Stimulated activated CD8-positive, alpha-beta memory T cell treated with anti-CD3 and anti-CD28 coated beads, Interleukin-2, amount 100 ng/mL, for 1 hour (primary cell): ENCODE measurements at places on chromosomes 5 and 9.

DNA sequence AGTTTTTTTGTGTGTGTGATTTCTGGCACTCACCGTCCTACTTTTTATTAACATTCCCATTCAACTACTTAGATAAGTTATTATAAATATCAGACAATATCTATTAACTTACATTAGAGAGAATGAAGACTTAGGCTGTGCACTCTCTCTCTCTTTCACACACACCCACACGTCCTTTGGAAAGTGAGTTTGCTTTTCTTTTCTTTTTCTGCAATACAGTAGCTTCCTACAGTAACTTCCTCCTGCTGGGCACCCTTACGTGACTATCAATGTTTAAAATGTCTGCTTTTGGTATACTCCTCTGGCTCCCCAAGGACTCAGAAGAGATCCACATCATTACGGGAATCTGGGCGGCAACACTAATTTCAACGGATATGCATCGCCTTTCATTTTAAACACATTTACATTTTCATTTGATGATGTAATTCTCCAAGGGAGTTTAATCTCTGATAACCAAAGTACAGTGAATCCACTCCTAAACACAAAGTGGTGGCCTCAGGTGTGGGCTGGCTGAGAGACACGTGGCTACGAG is 179.5 kb downstream of the MAPKAP1 start:
- DNase-seq: no peak

GRCh38 chr9:20507431-20507830 is 114.9 kb downstream of the MLLT3 start:
- DNase-seq: no peak

GRCh38 chr9:7976167-7976755 is 176.7 kb upstream of the DMAC1 start:
- DNase-seq: peak; percentile 24

DNA sequence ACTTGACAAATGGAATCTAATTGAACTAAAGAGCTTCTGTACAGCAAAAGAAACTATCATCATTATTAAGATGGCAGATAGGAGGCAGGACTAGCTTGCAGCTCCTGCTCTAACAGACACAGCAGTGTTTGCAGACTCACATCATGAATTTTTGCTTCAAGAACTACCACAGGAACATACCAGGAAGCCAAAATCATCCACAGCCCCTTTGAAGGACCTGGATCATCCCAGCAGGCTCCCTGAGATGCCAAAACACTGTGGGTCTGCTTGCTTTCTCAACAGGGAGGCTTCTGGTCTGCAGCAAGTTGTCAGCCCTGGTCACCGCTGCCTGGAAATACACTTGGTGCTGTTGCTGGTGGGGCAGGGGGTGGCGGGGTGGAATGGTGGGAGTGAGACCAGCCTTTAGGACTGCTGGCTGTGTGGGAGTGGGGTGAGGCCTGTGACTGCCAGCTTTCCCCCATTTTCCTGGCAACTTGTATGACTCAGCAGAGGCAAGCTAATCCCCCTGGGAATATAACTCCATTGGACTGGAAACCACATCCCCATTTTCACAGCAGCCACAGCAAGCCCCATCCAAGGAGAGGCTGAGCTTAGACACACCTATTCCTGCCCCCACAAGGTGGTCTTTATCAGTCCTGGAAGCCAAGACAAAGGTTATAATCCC is 533.8 kb upstream of the CYLC2 start:
- DNase-seq: no peak

DNA sequence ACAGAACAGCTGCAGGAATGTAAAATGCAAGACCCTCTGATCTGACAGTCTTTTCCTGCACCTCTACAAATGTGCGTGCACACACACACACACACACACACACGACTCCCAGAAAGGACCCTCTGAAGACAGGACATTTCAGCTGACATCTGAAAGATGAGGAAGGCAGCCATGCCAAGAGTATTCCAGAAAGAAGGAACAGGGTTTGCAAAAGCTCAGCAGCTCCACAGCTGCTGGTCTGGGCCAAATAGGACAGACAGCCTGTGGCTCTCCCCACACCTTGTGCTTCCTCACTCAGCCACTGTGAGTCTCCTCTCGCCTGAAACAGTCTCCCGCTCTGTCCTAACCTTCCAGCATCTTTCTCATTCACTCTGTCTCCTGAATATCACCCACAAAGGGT is 189.0 kb downstream of the PALM2AKAP2 start:
- no peak for DNase-seq

GRCh38 chr5:25579111-25579510 is 934.3 kb upstream of the CDH10 start:
- DNase-seq: no peak

GRCh38 chr9:77851882-77852595 is 179.6 kb downstream of the GNAQ start:
- DNase-seq: no peak

DNA sequence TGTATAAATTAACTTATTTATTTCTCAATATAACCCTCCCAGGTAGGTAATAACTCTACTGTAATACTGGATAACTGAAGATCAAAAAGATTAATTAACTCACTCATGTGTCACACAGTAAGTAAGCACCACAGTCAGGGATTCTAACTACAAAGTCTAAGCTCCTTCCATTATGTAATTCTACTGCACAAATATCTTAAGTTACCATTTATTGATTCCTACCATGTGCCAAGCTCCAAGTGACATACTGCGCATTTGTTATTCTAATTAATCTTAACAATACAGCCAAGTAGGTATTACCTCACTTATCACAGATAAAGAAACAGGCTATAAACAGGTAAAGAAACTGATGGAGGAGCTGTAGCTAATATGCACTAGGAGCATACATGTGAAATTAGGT is 58.3 kb downstream of the RANBP6 start:
- DNase-seq: no peak

DNA sequence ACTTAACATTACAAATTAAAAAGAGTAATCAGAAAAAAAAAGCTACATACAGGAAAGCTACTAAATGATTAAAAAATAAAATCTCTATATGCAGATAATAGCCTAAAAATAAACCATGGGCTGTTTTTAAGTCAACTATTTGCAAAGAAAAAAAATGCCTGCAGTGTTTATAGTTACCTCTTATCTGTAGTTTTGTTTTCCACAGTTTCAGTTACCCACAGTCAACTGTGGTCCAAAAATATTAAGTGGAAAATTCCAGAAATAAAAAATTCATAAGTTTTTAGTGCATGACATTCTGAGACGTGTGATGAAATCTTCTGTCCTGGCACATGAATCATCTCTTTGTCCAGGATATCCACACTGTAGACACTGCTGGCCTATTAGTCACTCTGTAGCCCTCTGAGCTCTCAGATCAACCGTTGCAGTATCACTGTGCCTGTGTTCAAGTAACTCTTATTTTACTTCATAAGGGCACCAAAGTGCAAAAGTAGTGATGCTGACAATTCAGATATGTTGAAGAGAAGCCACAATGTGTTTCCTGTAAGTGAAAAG is 59.2 kb downstream of the PRELID2 start:
- no peak for DNase-seq

GRCh38 chr5:15377573-15378340 is 122.2 kb upstream of the FBXL7 start:
- DNase-seq: no peak

- DNase-seq: no peak
Measured at GRCh38 chr9:106758911-106759310, 104.1 kb upstream of the ZNF462 start.

DNA sequence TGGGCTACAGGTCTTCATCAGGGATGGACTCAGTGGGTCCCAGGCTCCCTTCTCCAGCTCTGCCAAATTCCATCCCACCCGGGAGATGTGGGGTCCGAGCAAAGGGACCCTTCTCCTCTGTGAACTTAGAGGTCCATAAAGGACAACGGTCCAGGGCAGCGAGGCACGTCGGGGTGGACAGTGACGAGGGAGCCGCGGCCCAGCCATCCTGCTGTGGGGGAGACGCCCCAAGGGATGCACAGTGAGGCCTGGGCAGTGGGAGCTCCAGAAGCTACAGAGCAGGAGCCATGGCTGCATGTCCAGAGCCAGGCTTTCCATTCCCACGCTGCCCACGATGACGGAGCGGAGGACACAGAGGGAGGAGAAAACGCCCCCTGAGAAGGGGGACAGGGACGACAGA is 107.5 kb upstream of the PPP1R26 start:
- no peak for DNase-seq

DNA sequence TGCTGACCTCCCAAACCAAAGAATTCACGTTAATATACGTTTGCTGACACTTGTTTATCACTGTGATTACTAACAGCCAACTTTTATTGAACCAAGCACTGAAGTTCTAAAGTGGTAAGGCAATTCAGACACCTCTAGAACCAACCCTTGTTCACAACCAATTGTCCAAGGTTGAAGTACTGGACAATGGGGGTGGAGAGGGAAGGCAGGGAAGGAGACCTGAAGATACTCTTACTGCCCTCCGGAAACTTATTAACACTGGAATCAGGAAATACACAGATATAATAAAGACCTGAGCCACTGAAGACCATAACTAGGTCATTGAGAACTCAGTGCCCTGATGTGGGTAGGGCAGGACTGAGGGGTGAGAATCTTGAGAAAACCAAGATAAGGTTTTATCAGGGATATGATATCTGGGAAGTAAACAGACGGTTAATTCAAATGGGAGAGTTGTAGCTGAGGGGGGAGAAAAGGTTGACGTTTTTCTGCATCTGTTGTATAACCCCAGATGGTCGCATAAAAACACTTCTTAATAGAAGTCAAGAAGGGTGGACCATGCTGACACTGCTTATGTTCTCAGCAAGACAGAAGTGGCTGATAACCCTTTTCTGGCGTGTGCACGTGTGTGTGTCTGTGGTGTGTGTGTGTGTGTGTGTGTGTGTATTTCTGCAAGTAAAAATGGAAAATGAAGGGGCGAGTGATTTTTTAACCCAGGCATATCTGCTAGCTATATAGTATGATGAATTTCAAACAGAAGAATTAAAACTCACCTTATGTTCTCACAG is 125.9 kb downstream of the LHFPL2 start:
- DNase-seq: no peak

GRCh38 chr9:96080364-96080763 is 204.9 kb downstream of the ERCC6L2 start:
- no peak for DNase-seq

DNA sequence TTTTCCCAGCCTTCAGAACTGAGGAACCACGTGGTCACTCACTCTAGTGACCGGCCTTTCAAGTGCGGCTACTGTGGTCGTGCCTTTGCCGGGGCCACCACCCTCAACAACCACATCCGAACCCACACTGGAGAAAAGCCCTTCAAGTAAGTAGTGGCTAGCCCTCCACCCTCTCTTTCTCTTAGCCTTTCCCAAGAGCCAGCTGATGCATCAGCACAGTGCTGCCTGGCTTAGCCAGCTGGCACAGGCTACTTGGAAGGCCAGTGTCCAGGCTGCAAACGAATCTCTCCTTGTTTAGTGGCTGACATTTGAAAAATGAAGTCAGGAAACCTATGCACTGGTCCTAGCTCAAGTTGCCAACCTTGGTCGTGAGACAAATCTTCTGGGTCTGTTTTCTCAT is 91.1 kb downstream of the PRDM6 start:
- DNase-seq: no peak

DNA sequence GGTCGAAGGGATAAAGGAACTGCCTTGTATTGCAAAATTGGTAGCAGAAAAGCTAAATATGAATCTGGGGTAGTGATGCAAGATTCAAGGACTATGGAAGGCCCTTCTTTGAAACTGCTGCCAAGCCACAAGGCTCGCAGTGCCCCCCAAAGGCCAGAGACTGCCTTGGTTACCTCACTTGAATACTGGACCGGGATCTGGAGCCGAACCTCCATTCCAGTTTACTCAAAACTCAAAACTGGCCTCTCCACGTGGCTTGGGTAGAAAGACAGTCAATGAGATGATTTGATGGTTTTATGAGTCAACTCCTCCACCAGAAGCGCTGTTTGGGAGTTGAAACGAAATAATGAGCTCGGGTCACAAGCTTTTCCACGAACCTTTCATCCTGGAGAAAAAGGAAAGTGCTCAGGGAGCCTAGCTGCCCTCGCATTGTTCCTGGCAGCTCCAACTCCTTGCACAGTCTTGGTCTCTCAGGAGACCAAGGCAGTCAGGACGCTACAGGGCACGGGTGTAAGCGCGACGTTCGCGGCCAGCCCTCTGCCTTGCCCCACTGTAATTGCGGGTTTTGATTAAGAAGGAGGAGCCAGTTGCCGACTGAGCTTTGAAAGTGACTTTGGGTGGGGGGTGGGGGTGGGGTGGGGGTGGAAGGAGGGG is 2.8 kb downstream of the ST8SIA4 start:
- no peak for DNase-seq

- DNase-seq: no peak
Measured at GRCh38 chr9:96299823-96300222, 2.2 kb downstream of the HSD17B3 start.

DNA sequence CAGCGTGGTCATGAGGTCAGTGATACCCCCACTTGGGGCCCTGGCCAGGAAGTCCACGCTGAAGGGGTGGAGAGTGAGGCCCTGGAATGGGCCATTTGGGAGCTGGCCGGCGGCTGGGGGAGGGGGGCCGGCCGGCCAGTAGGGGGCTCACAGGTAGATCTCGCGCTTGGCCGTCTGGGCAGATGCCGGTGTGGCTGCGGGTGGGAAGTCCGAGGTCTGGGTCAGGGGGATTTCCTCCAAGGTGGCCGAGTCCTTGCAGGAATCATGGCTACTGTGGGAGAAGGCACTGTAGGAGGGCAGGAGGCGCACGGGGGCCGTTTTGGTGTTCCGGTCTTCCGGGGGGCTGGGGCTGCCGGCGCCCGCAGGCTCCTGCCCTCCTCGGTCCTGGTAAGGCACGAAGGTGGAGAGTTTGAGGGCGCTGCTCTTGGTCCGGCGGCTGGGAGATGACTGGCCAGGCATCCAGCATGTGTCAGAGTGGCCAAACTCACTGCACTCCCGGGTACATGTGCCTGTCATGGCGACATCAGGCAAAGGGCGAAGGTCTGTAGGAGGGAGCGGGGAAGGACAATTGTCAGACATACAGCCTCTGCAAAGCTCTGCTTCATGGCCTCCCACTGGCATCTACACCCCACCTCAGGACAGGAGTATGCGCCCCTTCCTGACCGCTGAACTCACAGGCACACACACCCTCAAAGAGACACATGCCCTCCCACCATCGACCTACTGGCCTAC is 24.1 kb downstream of the PCDH1 start:
- DNase-seq: no peak

DNA sequence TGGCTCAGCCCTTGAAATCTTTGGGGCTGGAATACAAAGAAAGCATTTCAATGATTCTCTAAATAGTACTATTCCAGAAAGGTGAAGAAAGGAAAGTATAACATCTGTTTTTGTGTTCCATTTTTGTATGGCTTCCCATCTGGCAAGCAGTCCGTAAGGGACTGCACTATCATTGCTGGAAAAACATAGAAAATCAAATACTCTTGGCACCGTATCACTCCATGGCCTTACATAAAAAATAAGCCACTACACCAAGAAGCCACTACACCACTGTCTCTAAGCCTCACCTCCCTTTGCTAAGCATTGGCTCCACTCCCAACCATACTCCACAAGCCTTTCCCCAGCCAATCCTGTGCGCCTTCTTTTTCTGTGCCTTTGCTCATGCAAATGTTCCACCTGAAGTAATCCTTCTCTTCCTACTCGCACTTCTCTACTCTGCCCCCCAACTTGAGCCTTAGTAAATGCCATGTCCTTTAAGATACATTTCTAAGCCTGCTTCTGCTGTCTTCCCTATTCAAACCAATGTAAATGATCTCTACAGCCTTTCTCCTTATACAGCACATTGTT is 454.6 kb upstream of the TUSC1 start:
- no peak for DNase-seq
